ENCODE measurements at places on chromosomes 3 and 15.

DNA sequence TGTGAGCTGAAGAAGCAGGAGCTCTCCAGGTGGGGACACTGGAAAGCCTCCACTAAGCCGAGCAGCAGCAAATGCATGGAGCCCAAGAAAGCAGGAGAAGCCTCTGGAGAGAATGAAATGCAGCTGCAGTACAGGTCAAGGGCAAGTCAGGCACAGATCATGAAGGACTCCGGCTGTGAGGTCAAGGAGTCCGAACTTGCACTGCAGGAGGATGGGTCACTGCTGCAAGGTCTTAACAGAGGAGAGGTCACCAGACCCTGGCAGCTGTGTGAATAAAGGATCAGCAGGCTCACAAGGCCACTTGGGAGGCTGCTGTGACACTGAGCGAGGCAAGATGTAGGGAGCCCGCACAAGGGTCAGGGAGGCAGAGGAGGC lies 24.7 kb upstream of the SLC41A3 start:
- DNase-seq: no peak

GRCh38 chr15:38667890-38668850 lies 103.6 kb upstream of the RASGRP1 start:
- no peak for DNase-seq

GRCh38 chr3:38359038-38359437 lies 12.5 kb downstream of the XYLB start:
- DNase-seq: no peak

GRCh38 chr15:65653341-65653740 lies 31.6 kb downstream of the SLC24A1 start:
- no peak for DNase-seq

DNA sequence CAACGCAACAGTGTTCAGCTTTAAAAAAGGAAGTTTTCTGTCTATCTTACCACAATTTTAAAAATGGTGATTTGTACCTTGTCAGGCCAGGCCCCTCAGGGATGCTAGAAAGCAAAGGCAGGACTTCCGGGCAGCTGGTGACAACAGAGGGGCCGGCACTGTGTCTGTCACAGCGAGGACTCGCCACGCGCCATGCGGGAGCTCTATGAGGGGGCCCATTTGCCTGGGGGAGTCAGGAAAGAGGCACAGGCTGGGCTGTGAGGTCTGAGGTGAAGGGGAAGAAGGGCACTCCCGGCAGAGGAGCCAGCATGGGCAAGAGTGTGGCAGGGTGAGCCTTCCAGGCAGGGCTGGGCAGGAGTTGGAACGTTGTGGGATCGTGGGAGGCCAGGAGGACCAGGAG lies 7.0 kb downstream of the IQSEC1 start:
- DNase-seq: no peak

DNA sequence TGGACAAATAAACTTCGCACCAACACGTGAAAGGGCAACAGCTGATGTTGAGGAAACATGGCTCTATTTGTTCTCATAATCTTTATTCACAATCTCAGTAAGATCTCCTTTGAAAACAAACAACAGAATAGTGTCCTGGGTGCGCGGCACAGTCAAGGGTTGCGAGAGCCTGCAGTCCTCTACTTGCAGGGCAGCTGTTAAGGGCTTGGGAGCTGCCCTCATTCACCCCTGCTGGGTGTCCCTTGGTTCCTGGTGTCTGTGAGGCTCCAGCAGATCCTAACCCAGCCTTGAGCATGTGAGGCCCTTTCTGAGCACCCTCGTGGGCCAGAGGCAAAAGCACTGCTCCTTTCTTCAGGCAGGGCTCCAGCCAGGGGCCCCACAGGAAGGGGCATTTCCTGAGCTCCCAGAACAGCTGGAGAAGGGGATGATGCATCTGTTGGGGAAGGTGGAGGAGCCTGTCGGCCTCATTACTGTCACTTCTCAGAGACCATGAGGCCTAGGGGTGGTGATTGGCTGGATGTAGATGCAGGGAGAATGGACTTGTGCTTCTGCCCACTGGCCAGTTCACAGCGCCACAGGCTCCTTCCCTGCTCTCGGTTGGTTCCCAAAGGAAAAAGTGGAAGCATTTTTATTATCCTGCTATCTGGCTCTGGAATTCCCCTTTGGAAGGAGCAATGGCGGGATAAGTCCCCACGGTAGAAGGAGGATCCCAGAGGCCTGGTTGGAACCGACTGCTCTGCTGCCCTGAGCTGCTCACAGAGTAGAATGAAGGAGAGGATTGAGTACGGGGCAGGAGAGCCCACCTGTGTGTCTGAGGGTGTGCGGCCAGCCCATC lies 51.9 kb upstream of the KLF13 start:
- no peak for DNase-seq
